ENCODE measurements at places on chromosomes 1 and 21. TPM values are rescaled to one million over a fixed set of nuclear protein-coding genes. Genes with fewer than 3 reads are reported as not detected.

DNA sequence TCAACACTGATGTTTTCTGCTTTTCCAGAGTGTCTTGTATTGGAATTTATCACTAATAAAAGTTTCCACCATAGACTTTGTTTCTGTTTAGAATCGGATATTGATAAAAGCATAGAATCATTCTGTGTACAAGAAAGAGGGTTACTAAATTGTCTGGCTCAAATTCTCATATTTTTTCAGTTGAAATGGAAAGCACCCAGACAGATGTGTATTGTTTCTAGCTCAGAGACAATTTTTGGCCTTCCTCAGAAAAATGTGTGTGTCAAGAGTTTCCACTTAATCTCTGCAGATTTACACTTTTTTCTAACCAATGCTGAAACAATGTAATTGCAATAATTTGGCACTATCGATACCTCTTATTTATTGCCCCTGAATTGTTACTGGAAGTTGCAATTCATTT is 20.2 kb downstream of the LHX9 start:
- no peak overlapping the region for H3K27ac ChIP-seq
- DNase-seq, result no peak
- H3K27me3 ChIP-seq, result peaks cover 17% of the 10 kb centered on the region
- H3K36me3 ChIP-seq, result no peaks in the 10 kb centered on the region

RHEX gene
- not detected for polyA plus RNA-seq

DNA sequence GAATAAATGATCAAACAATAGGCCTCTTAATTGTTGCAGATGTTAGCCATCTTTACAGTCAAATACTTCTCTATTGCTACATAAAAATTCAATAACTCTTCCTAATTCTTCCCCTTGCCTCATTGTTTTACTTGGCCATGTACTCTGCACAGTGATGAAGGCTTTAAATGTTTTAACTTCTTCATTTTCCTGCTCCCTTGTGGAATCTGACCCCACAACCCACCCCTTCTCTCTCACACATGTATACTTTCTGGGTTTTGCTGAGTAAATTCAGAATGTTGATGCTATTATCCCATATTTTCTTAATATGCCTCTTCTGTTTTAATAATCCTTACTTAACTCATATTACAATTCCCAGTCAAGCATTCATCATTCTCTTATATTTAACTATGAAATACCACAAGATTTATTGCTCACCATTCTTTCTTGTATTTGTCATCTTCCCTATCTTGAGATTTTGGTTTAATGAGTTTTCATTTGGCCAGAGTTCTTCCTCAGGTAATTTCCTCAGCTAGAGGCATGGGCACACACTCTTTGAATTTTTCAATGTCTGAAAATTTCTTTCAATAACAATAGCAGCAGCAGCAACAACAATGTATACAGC is 327.8 kb upstream of the USP24 start:
- no peak for DNase-seq
- H3K4me1 ChIP-seq, result no peaks in the 10 kb centered on the region
- H3K27ac ChIP-seq, result no peak overlapping the region
- no peak overlapping the region for H3K4me3 ChIP-seq
- no peaks in the 10 kb centered on the region for H3K36me3 ChIP-seq

ITGB2 gene
- 1,470 TPM for polyA plus RNA-seq

- H3K36me3 ChIP-seq, result no peaks in the 10 kb centered on the region
- peak overlapping the region; percentile 42 for H3K27ac ChIP-seq
- H3K27me3 ChIP-seq, result no peaks in the 10 kb centered on the region
- DNase-seq, result peak; percentile 62
Measured at GRCh38 chr1:145871994-145872924, 13.4 kb upstream of the PIAS3 start.

CBR3 gene
- polyA plus RNA-seq, result not detected

PDE4B gene
- 17.2 TPM for polyA plus RNA-seq

GRCh38 chr1:221517961-221518360 is 223.9 kb downstream of the DUSP10 start:
- no peaks in the 10 kb centered on the region for H3K36me3 ChIP-seq
- peak; percentile 32 for DNase-seq
- H3K4me1 ChIP-seq, result peaks cover 4% of the 10 kb centered on the region
- H3K27ac ChIP-seq, result no peak overlapping the region
- no peak overlapping the region for H3K4me3 ChIP-seq

- H3K4me3 ChIP-seq, result no peak overlapping the region
- DNase-seq, result peak; percentile 93
- H3K27me3 ChIP-seq, result no peaks in the 10 kb centered on the region
- peaks cover 90% of the 10 kb centered on the region for H3K4me1 ChIP-seq
Measured at GRCh38 chr1:27864264-27864895, 8.0 kb upstream of the THEMIS2 start.

CFAP74 gene
- not detected for polyA plus RNA-seq

DNA sequence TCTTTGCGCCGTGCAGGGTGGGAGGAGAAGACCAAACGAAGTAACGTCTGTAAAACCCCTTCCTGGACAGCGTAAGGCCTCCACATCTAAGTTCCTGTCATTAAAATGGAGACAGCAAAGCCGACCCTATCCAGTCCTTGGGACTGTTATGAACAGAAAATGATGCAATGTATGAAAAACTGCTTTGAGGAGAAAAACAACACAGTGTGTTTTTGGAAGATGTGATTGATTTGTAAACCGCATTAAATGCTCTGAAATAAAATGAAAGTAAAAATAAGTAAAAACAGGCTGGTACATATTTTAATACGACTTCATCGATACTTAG is 827 bp upstream of the URB1 start:
- H3K36me3 ChIP-seq, result peaks cover 3% of the 10 kb centered on the region
- DNase-seq, result no peak
- H3K27ac ChIP-seq, result peak overlapping the region; percentile 91
- peak overlapping the region; percentile 58 for H3K4me3 ChIP-seq

- H3K27ac ChIP-seq, result no peak overlapping the region
- H3K4me3 ChIP-seq, result no peak overlapping the region
- no peaks in the 10 kb centered on the region for H3K27me3 ChIP-seq
- H3K36me3 ChIP-seq, result no peaks in the 10 kb centered on the region
- H3K4me1 ChIP-seq, result no peaks in the 10 kb centered on the region
Measured at GRCh38 chr1:85451236-85451830, 13.6 kb downstream of the DDAH1 start.

TINAGL1 gene
- polyA plus RNA-seq, result not detected

DNA sequence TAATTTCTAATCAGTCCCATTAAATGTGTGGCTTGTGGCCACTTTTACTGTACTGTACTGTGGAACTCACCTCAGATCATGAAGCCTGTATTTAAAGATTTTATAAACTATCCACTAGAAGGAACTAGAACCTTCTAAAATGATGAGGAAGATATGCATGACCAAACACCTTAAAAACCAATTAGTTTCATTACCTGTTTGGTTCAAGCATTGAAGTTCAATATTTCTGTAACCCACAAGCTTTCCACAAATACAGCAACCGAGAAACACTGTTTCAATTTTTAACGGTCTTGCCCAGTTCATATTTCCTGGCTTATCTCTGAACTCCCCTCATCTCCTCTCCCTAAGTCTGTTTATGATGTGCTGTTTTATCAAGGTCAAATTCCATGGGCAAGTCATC is 264.3 kb upstream of the PLD5 start:
- no peak overlapping the region for H3K27ac ChIP-seq
- H3K4me3 ChIP-seq, result no peak overlapping the region
- DNase-seq, result no peak
- no peaks in the 10 kb centered on the region for H3K4me1 ChIP-seq
- H3K27me3 ChIP-seq, result no peaks in the 10 kb centered on the region

PLA2G2C gene
- not detected for polyA plus RNA-seq
